ENCODE measurements at places on chromosomes 16 and 17.
A peak's percentile ranks its signal among the peaks of the same experiment; 100 is the strongest.

DNA sequence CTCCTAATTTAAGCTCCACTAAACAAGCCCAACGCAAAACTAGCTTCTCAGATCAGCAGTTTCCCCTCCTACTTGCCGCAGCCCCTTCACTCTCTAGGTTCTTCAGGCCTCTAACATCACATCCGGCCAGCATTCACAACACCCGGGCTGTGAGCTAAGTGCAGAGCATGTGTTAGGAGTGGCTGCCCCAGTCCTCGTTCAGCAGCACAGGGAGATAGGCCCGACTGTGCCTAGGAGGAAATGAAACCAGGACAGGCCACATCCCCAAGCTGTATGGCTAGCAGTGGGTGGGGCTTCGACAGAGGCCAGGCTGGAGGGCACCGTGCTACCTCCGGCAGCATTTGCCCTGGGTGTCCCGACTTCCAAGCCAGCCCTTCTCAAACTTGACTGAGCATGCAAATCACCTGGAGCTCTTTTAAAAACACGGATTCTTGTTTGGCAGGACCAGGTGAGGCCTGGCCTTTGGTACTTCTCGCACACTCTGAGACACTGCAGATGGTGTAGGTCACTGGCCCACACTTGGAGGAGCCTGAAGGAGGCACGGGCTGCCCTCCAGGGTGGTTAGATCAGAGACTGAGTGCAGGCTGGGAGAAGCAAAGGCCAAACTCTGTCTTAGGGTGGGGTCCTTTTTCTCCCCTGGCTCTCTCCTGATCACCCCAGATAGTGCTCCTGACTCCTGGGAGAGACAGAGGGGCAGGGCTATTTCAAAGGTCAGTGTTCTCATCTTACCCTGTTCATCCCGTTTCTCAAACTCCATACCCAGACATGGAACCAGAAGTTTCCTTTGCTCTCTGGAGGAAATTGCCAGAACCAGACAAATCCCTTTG is 202.0 kb downstream of the C16orf78 start:
- DNase-seq = no peak

DNA sequence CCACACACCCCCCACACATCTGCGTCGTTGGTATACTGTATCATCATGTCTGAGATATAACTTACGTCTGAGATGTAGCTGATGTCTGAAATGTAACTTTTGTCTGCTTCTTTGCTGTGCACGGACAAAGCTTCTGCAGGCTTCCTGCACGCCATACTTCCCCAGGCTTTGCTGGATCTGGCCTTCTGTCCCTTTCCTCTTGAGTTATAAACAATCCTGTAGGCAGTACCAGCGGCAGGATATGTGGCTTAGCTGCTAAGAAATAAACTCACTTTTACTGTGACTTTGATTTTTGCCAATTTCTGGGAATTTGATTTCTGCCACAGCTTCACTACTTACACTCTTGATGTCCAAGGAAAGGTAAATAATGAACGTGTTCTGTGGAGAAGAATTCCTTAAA is 184.4 kb downstream of the RPTOR start:
- no peak for DNase-seq

- DNase-seq = no peak
Measured at GRCh38 chr16:55147396-55147795, 176.6 kb upstream of the IRX6 start.

DNA sequence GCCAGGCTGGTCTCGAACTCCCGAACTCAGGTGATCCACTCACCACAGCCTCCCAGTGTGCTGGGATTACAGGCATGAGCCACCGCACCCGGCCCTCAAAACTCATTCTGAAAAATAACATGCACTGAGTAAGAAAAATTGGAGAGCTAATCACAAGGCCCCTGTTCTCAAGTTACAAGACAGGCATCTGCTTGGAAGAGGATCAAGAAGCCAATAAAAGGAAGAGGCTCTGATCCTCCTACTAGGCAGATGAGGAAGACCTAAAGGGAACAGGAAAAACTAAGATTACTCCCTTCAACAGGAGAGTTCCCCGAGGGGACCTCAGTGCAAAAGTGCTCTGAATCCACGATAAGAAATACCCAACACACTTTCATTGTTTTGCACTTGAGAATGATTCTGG is 18.4 kb downstream of the BLMH start:
- no peak for DNase-seq

DNA sequence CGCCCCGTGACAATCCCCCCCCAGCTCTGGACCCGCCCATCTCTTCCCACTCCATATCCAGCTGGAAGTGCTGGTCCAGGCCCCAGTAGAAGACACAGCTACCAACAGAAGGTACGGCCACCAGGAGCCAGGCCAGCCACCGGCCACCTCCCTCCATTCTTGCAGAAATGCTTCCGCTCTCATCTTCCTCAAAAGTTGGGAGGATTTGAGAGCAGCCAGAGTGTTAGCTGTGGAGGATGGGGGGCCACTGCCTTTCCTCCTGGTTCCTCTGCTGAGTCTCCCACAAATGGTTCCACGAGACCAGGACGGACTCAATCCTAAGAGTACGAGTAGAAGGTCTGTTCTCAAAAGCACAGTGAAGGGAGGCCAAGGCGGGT is 78.3 kb downstream of the GAS7 start:
- no peak for DNase-seq

DNA sequence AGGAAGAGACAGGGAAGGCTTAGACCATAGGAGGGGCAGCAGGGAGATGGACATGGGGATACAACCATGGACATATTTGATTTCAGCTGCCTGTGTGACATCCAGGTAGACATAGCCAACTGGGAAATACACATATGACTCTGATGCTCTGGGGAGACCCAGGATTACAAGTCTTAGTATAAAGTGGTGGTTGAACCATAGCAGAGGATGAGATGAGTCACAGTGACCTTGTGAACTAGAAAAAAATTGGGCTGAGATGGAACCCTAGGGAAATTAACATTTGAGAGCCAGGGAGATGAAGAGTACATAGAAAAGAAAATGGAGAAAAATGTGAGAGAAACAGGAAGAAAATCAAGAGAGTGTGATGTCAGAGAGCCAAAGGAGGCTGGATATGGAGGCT is 10.2 kb downstream of the MARCHF10 start:
- DNase-seq = no peak

DNA sequence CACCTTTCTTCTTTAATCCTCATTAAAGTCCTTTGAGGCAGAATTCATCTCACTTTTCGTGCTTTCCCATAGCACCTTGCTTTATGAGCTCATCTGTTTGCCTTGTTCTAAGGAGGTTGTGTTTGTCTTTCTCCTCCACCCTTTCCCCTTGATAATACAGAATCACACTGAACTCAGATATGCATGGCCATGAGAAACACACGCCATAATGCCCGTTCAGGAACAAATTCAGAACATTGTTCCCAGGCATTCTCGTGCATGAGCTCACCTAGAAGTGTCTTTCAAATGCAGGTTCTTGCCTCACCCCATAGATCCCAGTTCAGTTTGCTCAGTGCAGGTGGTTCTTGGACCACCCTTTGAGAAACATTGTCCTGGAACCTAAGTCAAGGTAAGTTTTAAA is 71.1 kb downstream of the TMEM114 start:
- DNase-seq = no peak

- no peak for DNase-seq
Measured at GRCh38 chr17:66580956-66581391, 253.9 kb upstream of the CACNG5 start.

DNA sequence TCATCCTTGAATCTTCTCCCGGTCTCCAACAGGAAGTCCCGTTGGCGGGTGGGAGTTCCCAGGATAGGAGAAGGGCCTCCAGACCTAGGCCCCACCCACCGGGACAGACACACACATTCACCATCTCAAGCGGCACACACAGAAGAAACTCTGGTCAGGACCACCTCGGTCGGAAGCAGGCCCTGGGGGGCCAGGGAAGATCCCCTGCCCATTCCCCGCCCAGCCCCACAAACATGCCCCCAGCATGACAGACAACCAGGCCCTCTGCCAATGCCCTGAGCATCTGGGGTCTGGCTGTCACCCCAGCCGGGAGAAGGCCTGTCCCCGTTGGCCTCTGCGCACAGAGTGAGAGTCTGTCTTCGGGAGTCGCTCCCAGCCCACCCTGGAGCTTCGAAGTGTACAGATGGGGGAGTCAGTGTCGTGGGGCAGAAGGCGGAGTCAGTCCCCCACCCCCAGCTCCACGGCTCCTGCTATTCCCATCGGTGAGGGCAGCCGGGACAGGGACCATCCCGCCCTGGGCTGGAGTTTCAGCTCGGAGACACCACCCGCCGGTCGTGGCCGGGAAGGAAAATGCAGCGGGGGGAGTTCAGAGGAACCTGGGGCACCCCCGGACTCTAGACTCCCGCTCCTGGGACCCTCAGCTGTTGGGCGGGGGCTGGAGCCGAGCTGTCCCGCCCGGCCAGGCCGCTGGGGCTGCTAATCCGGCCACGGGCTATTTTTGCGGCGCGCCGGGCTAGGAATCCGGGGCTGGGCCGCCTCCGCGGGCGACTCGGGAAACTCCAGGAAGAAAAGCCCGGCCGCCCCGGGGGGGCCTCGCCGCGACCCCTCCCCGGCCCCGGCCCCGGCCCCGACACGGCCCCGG is 660 bp downstream of the RHBDF1 start:
- DNase-seq = no peak

DNA sequence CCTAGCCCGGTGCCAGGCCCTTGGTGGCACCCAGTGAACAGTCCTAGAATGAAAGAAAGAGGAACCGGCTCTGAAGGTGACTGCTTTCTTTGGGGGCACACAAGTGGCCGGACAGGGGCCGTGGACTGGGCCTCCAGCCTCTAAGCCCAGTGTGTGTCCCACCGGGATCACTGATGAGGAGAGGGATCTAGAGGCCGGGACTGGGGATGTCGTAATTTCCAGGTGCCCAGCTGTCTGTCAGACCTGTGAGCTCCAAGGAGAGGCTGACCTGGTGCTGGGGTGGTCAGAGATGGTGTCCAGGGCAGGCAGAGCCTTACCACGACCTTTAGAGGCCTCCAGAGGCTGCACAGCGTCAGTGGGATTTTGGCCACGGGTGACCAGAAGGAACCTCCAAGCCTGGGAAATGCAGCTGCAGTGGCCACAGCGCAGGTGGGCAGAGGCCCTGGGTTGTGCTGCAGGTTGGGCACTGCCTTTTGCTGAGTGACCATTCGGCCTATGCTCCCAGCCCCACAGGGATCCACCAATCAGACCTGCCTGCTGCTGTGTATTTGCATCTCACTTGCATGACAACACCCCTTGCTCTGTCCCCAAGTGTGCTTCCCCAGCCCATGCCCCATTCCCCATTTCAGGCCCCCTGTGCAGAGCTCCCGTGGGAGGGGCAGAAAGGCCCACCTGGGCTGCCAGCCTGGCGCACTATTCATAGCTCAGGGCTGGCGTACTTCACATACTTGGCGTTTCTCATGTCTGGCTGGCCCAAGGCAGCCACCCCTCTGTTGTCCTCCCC is 12.5 kb downstream of the ARHGAP23 start:
- DNase-seq = no peak

DNA sequence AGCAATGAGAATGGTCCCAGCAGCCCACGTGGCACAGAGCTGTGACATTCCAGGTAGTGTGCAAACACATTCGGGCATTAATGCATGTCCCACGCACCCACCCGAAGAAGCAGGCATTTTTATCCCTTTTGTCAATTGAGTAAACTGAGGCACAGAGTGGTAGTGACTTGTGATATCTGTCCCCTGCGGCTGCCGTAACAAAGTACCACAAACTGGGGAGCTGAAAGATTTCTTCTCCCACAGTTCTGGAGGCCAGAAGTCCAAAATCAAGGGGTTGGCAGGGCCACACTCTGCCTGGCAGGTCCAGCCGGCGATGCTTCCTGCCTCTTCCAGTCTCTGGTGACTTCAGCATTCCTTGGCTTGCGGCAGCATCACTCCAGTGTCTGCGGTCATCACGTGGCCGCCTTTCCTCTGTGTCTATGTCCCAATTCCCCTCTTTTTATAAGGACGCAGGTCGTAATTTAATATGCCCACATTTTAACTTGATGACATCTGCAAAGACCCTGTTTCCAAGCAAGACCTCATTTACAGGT is 221.9 kb upstream of the GSE1 start:
- DNase-seq = no peak

DNA sequence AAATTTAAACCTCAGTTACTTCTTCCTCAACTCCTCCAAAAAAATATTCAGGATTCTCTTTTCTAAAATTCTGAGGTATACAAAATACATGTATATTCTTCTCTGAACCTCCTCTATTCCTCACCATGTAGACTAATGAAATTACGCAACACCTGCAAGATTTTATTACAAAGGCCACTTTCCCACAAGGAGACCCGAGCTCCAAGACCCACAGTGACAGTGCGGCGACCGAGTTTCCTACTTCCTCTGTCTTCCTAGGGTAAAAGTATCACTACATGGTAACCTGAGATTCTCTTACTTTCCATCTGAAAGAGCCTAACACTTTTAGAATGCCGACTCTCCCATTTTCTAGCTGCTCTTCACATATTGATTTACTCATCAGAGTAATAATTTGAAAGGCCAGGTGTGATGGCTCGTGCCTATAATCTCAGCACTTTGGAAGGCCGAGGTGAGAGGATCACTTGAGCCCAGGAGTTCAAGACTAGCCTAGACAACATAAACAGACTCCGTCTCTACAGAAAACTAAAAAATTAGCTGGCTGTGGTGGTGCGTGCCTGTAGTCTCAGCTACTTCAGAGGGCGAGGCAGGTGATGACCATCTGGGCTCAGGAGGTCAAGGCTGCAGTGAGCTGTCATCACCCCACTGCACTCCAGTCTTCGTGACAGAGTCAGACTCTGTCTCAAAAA is 35.7 kb downstream of the CYTH1 start:
- DNase-seq = no peak

DNA sequence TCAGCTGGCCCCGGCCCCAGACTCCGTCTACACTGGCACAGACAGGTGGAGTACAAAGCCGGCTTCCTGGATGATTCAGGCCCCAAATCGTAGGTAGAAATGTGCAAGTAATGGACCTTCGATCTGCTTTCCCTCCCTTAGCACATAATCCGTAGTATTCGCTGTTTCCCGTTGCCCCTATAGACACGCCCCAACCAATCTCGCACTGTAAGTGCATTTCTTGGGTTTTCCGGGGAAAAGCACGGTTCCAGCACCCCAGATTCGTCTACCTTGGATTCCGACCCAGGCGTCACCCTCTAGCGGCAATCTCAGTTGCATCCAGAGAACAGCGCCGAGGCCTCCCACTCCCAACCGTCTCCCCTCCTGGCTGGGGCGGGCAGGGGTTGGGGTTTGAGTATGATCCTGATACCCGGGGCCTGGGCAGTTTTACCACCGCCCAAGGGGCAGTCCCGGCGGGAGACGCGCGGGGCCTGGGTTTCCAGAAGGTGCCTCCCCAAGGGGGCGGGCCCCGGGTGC is 12.1 kb upstream of the FOXF1 start:
- DNase-seq = no peak

- peak; percentile 96 for DNase-seq
Measured at GRCh38 chr16:56519459-56520250, at the start of gene BBS2. TSS of gene BBS2 (minus strand) at chr16:56520024. CDS start at chr16:56519862, 162 bp downstream.

Data from esophagus muscularis mucosa (tissue), 4 donors.